ENCODE measurements at places on chromosomes 6 and 20.

DNA sequence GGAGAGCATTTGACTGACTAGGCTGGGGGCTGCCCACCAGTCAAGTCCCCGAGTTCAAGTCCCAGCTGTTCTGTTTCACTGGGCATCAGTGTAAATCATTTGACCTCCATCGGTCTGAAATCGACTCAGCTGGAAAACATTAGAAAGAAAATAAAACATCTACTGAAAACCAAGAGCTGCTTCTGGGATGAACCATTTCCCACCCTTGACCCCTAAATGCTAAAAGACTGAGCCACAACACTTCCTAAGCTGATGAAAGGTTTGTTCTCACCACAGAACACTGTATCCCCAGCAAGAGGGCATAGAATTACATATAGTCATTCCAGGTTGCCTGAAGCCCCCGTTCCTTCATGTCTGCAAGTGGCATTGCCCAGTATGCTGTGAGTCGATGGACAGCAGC lies 237.0 kb upstream of the TAB2 start:
- no peak for DNase-seq

DNA sequence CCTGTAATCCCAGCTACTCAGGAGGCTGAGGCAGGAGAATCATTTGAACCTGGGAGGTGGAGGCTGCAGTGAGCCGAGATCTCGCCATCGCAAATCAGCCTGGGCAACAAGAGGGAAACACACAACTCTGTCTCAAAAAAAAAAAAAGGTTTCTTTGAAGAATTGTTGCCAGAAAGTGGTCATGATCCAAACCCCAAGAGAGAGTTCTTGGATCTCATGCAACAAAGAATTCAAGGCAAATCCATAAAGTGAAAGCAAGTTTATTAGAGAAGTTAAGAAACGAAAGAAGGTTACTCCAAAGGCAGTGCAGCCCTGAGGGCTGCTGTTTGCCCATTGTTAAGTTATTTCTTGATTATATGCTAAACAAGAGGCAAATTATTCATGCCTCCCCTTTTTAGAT lies 14.5 kb upstream of the KIFC1 start:
- no peak for DNase-seq

- no peak for DNase-seq
Observed at GRCh38 chr6:39980839-39981580, 46.7 kb upstream of the MOCS1 start.

GRCh38 chr6:4728436-4728769 lies 47.8 kb upstream of the CDYL start:
- no peak for DNase-seq

DNA sequence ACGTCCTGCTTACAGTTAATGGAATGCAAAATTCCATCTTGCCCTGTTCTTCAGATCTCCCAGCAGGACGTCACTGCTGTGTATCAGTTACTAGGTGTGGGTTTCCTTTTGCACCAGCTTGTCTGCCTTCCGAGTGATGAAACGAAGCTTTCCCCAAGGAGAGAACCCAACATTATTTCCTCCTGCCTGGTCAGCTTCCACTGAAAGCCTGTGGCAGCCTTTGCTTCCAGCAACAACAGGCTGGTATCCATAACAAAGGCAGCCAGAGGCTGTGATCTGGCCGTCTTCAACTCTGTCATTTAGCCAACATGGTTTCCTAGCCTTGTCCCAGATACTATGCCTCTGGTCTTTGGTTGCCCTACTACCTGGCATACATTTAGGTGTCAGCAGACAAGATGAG lies 78.9 kb upstream of the HEY2 start:
- no peak for DNase-seq

DNA sequence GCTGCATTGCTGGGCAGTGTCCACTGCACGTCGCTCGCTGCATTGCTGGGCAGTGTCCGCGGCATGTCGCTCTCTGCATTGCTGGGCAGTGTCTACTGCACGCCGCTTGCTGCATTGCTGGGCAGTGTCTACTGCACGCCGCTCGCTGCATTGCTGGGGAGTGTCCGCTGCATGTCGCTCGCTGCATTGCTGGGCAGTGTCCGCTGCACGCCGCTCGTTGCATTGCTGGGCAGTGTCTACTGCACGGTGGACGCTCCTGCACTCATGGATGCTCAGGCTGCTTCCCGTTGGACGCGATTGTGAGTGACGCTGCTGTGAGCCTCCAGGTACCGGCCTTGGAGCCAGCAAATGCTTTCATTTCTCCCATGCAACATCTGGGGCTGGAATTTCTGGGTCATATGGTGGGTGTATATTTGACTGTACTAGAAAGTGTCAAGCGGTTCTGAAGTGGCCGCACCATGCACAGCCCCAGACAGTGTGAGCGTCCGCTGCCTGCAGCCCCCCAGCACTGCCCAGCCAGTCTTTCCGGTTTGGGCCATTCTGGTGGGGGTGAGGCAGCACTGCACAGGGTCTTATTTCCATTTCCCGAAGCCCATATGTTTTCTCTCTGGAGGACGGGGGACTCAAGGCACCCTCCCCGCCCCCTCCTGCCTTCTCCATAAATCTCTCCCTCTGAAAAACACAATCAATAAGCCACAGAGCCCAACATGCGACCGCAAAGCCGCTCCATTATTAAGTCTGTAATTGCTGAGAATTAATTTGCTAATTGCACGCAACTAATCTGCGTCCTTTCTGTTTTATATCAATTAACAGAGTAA lies 97.4 kb downstream of the YTHDF1 start:
- no peak for DNase-seq

DNA sequence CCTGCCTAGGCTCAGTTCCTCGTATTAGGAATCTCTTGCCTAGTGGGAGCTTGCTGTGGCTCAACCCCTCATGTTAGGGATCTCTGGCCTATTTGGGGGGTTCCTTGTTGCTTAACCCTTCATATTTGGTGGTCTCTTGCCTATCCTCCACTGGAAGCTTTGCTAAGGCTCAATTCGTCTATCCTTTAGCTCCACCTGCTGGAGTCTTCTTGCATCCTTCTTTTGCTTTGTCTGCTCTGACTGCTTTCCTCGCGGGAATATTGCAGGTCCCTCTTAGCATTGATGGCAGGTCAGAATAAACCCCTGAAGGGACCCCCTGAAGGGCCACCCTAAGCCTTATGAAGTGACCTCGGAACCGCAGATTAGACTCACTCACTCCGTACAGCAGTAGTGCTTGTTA lies 203.0 kb upstream of the TBX18 start:
- DNase-seq, result no peak

DNA sequence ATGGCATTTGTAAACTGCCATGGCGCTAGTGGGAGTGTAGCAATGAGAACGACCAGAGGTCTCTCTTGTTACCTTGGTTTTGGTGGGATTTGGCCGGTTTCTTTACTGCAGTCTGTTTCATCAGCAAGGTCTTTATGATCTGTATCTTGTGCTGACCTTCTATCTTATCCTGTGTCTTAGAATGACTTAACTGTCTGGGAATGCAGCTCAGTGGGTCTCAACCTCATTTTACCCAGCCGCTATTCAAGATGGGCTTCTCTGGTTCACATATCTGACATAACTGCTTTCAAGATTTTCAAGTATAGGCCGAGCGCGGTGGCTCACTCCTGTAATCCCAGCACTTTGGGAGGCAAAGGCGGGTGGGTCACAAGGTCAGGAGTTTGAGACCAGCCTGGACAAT lies 1.9 kb upstream of the SFT2D1 start:
- no peak for DNase-seq

- no peak for DNase-seq
Observed at GRCh38 chr6:142716097-142716496, 228.9 kb downstream of the HIVEP2 start.

DNA sequence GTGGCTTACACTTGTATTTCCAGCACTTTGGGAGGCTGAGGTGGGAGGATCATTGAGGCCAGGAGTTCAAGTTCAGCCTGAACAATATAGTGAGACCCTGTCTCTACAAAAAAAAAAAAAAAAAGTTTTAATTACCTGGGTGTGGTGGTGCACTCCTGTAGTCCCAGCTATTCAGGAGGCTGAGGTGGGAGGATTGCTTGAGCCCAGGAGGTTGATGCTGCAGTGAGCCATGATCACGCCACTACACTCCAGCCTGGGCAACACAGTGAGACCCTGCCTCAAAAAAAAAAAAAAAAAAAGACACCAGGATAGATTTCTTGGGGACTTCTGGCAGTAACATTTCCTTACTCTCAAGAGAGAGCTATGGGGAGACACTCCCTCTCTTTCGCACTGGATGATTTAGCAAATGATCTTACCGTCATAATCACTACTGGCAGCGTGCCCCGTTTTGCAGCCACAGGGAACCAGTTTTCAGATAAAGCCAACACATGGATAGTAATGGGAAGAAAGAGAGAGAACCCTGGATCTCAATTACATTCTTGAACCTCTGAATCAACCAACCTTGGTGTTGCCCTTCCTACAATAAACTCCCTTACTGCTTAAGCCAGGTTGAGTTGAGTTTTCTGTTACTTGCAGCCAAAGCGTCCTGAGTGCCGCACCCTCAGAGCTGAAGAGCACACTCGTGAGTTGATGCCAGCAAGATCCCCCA lies 18.1 kb upstream of the PTPN1 start:
- DNase-seq, result no peak

DNA sequence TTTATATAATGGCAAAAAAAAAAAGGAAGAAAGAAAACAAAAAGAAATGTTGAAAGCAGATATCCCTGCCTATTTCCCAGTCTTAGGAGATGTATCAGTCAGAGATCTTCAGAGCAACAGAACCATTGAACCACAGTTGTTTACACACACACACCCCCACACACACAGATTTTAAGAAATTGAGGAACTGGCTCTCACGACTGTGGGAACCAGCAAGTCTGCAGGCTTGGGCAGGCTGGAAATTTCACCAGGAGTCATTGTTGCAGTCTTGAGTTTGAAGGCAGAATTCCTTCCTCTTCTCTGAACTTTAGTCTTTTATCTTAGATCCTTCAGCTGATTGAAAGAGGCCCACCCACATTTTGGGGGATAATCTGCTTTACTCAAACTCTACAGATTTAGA lies 380.9 kb downstream of the CDKAL1 start:
- no peak for DNase-seq

- DNase-seq, result no peak
Observed at GRCh38 chr6:139295901-139296300, 4.1 kb upstream of the TXLNB start.

GRCh38 chr20:23143098-23143497 lies 57.0 kb upstream of the CD93 start:
- DNase-seq, result no peak

GRCh38 chr20:51014797-51015722 lies 7.8 kb downstream of the KCNG1 start:
- no peak for DNase-seq

DNA sequence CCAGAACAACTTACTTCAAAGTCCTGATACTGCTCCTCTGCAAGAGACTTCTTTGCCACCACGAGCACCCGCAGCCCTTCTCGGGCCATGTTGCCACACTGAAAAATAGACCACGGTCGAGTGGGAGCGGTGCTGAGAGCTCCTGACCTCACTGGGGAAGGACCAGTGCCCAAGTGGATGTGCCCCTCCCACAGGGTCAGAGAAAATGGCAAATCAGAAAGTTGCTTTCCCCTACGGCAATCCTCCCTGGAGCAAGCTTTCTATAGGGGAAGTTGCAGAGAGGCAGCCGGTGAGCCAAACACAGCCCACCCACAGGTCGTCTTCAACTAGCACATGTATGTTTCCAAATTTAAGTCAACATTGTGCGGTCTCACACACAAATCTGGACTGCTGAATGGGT lies 85.1 kb upstream of the NFATC2 start:
- no peak for DNase-seq

- no peak for DNase-seq
Observed at GRCh38 chr6:163416557-163417253, 2.2 kb downstream of the QKI start.

DNA sequence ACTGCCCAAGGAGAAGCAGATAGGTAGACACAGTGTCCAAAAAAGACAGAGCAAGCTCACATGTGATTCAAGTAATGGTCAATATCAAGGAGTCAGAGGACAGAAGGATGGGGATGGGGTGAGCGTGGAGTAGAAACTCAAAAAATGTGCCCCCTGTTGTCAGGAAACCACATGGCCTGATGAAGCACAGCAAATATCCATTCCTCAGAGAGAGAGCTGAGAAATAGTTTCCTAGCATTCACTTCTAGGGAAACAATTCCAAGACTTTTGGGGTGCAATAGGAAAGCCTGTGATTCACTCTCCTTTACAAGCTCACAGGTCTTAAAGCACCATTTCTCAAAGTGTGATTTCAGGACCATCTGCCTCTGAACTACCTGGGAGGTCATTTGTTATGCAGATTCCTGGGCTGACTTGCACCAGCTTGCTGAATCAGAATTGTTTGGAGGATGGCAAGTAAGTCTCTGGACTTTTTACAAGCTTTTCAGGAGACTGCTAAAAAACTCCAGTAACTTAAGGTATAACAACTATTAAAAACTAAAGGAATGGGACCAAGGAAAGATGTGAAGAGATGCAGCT lies 432.8 kb downstream of the HDGFL1 start:
- no peak for DNase-seq
